ENCODE measurements at places on chromosomes 2 and 18.

DNA sequence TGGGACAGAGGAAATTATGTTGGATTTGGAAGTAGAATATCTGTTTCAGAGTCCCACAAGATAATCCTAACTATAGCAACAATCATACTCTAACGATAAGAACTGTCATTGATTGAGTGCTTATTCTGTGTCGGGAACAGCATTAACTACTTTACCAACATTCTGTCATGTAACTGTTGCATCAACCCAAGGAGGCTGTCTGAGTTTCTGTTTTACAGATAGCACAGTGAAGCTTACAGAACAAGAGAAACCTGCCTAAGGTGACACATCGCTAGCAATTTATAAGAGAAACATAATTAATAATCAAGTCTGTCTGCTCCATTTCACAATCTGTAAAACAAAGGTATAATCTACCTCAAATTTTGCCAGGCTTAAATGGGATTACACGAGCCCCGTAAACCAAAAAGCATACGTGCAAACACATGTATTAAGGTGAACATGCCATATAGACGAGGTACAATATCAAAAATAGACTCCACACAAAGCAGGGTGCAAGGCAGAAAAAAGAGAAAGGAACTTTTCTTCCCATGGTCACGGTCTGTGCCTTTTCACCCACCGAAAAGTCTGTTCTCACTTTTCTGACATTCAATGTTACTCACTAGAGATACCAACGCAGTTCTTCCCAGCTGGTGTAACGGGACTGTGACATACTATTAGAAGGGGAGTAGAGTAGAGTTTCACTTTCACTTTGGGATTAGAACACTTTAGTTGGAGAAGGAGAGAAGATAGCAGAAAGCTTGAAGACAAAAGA lies 37.2 kb upstream of the SLC8A1 start:
- DNase-seq: no peak

- no peak for DNase-seq
These were observed 32.4 kb downstream of the TEX51 start for GRCh38 chr2:126930970-126931590.

DNA sequence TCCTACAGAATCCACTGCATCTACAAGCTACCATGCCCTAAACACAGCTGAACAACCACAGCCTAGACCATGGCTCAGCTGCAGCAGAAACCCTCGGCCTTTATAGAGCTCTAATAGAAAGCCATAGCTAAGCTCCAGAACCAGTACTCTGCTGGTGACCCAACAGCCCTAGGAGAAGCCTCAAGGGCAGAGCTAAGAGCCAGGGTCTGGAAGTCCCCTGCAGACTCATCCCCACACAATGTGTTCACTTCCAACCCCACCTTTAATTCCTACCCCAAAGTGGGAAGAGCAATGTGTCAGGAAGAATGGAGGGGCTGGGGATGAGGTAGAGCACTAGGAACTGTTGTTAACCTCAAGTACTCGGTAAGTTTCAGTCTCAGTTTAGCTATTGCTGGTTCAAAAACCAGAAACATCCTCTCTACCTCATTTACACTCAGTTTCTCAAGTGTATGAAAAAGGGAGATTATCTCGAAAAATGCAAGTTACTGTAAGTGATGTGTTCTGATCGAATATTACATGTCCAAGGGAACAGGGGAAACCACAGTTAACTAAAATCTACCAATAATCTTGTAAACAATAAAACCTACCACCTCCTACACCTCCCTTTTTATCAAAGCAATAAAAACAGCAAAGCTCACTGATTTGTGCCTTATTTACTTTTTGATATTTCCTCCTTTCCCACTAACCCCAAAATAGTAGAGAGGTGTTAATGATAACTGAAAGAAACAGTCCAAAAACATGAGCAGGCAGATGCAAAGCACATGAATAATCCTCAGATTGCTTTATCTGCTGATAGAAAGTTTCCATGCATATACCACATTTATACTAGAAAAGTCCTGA lies 36.2 kb downstream of the THADA start:
- no peak for DNase-seq

- DNase-seq: no peak
These were observed 23.5 kb downstream of the EMX1 start for GRCh38 chr2:72940786-72941185.

DNA sequence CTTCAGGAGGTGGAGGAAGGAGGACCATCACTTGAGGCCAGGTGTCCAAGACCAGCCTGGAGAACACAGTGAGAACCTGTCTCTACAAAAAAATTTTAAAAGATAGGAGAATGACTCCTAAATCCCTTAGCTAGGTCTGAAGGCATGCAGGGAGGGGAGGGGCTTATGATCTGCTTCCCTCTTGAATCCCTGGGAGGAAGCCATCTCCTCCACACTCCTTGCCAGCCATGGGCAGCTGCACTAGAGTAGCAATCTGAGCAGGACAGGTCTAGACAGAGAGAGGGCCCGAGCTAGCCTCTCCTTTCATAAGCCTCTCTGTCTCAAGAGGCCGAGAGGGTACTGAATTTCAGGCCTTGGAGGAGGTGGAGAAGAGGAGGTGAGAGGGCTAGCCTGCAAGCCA lies 42.5 kb downstream of the DAPL1 start:
- DNase-seq: no peak

DNA sequence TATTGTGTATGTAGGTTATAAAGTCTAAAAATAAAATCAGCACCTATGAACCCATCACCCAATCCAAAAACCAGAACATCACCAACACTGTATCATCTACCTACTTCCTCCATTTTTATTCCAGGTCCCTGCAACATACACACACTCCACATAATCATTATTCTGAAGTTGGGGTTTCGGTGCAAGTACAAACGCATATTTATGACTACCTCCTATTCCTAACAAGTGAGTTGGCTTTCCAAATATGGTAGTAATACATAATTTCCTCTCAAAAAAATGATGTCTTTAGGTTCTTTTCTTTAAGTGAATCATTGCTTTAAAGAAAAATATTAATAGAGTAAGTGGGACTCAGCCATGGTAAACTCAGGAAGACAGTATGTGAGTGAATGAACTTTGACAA lies 3.3 kb downstream of the ACVR1 start:
- DNase-seq: no peak

- DNase-seq: peak; percentile 92
These were observed 115.1 kb downstream of the DTNB start for GRCh38 chr2:25558262-25558661.

DNA sequence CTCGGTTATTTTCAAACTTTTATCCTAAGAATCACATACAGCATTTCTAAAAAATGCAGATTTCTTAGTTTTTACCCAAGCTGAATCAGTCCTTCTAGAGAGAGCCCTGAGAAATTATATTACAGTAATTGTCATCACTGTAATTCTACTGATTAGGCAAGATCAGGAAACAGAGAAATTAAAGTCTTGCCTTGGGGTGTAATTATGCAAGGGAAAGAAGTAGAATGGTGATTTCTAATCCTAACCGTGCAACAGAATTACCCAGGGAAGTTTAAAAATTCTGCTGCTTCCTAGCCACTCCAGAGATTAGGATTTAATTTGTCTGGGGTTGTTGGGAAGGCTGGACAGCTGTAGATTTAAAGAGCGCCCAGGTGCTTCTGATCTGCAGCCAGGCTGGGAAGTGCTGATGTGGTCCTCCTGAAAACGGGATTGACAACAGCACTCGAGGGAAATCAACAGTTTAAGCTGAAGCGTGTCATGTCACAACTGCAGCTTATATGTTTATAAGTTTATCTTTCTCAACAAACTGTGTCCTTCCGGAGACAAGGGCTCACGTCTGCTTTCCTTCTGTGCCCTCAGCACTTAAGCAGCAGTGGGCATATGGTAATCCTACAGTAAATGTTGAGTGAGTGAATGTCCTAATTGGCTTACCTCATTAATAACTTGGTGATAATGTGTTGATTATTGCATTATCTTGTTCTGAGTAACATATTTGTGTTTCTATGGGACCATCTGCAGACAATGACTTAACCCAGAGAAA lies 671.9 kb upstream of the SOX11 start:
- no peak for DNase-seq

GRCh38 chr2:26658691-26659346 lies 17.7 kb upstream of the CIB4 start:
- DNase-seq: no peak

GRCh38 chr2:20012282-20013125 lies at the start of gene MATN3:
Gene MATN3 (minus strand): TSS chr2:20012668. CDS start chr2:20012631, 37 bp downstream.
- no peak for DNase-seq

DNA sequence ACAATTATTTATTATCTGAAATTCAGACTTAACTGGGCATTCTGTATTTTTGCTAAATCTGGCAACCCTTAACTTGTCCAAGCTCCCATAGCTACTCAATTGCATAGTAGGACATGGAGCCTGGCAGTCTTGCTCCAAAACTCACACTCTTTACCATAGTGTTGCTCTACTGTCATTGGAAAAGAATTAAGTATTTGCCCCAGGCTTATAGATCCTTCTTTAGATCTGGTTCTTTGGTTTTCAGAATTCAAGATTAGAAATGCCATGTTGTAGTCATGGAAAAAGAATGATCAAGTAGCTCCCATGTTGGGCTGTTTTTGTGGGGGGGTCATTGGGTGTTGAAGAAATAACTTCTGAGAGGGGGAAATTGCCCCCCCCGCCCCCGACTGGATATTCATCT lies 240.9 kb downstream of the WDPCP start:
- DNase-seq: no peak

GRCh38 chr2:216044883-216045486 lies 31.6 kb upstream of the MREG start:
- DNase-seq: no peak

DNA sequence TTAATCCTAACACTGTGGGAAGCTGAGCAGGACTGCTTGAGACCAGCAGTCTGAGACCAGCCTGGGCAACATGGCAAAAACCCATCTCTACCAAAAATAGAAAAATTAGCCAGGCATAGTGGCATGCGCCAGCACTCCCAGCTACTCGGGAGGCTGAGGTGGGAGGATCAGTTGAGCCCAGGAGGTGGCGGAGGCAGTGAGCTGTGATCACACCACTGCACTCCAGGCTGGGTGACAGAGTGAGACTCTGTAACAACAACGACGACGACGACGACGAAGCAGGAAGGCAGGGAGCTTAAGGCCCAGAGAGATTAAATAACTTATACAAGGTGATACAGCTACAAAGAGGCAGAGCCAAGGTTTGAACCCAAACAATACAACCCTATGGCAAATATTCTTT lies 37.3 kb downstream of the CFAP36 start:
- DNase-seq: no peak

All from Jurkat, Clone E6-1 (cell line).